Stimulated activated CD4-positive, alpha-beta T cell treated with anti-CD3 and anti-CD28 coated beads, TNF-alpha, amount 100 ng/mL, for 1 hour (primary cell): ENCODE measurements at places on chromosomes 3 and 15.

- no peak for DNase-seq
Measured at GRCh38 chr15:89278307-89278706, 34.5 kb downstream of the FANCI start.

GRCh38 chr3:40780291-40780924 lies 255.6 kb downstream of the ZNF621 start:
- no peak for DNase-seq

DNA sequence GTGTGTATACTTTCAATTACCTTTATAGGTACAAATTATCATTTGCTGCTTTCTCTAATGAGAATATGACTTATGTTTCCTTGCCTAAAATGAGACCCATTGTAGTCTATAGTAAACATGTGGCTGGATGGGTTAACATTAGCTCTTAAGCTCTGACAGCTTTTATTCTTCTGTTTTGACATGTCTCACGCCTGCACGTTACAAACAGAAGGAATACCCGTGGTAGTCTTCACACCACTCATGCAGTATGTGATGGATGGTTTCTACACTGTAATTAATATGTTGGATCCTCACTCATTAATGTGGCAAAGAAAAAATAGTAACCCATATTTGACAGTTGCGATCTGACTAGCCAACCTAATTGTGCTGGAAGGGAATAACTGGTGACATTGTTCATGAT lies 133.4 kb upstream of the MITF start:
- DNase-seq = no peak

GRCh38 chr15:101692801-101693598 lies 31.3 kb downstream of the TARS3 start:
- DNase-seq = no peak

DNA sequence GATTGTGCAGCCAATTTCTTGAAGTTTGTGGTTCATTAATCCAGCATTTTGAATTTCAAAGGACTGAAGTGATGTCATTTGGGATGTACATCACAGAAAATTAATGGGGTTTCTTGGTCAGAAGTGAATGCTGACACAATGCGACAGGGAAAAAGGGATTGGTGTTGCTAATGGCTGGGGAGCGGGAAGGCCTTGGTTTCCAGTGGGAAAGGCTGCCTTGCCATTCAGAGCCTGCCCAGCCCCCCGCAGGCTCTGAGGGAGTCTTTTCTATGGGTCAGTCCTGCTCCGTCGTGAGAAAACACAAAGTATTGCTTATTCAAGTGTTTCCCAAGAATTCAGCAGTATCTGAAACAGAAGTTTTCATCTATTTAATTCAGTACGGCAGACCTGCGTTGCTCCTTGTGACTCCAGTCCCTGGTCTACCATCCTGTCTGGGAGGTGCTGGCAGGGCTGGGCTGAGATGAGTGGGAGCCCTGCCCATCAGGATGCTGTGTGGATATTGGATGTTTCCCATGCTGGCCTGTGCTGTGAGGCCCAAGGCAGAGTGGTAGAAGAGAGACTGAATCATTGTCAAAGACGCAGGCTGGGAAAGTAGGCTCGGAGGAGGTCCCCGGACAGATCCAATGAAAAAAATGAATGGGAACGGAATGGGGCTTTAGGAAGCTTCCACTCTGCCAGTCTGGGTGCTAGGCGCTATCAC lies 111.2 kb upstream of the KLHL25 start:
- no peak for DNase-seq
